T-helper 2 cell treated with Interferon-gamma antibody and Interleukin-4, amounts not matched to agents 5 μg/mL and 100 μg/mL, for 36 hours (primary cell): ENCODE measurements at places on chromosomes 1 and 21.

GRCh38 chr1:179251675-179252074 lies 22.2 kb upstream of the ABL2 start:
- DNase-seq: no peak

- DNase-seq: no peak
Observed at GRCh38 chr21:17352996-17353655, 159.7 kb upstream of the CXADR start.

- DNase-seq: peak; percentile 25
Observed at GRCh38 chr1:205772607-205773032, 2.7 kb downstream of the RAB29 start.

DNA sequence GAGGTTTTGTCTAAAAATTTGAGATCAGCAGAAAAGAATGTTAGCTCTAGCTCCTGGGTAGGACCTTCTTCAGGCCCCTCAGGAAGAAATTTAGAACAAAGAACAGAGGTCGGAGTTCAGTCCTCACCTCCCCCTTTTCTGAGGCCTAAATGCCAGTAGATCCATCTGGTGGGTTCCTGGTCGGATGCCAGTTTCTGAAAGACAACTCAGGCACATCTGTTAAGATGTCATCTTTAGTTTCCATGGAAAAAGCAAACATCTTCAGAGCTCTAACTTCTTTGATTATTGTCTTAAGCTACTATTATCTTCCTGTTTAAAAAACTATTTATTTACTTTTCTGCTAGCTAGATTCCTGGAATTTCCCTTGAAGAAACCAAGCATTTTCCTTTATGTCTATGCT lies 37.1 kb upstream of the USP25 start:
- no peak for DNase-seq

GRCh38 chr1:106962591-106962990 lies 93.9 kb upstream of the PRMT6 start:
- no peak for DNase-seq

- DNase-seq: no peak
Observed at GRCh38 chr1:162538815-162539431, 22.6 kb upstream of the UAP1 start.

DNA sequence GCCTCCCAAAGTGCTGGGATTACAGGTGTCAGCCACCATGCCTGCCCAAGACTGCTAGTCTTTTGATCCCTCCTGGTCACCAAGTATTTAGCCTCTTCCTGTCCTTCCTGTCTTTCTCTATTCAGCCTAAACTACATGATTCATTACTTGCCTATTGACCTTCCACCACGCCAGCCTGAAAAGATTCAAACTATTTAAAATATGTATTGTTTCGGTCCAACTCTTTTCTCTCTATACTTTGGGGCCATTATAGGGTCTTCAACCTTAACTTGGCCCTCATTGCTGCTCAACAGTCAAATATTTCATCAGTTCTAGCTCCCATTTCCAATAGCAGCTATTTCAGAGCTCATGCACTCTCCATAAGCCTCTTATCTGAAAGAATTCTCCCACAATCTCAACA lies 153.0 kb downstream of the TNFSF18 start:
- DNase-seq: no peak

DNA sequence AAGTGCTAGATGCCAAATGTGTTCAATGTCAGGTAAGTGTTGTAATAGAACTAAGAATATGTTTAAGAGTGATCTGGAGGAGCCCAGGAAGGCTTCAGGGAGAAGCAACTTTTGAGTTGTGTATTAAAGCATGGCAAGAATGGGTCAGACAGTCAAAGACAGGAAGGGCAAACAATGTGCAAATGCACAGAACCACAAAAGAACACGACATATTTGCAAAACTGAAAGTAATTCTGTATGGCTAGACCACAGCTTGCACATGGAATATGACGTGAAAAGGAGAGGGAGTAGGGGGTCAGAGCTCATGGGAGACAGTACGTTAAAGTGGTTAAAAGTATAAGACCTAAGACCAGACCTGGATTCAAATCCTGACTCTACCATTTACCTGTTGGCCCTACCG lies 7.1 kb upstream of the SORT1 start:
- DNase-seq: no peak

GRCh38 chr21:25878344-25878743 lies 143.6 kb downstream of the GABPA start:
- no peak for DNase-seq

- DNase-seq: no peak
Observed at GRCh38 chr21:37764691-37765090, 151.6 kb downstream of the KCNJ6 start.

GRCh38 chr1:192763243-192763642 lies 45.6 kb upstream of the RGS2 start:
- DNase-seq: no peak
